ENCODE measurements at places on chromosomes 1 and 21.

GRCh38 chr21:31346256-31346821, 2.3 kb upstream of the TIAM1 start:
- DNase-seq, result no peak

DNA sequence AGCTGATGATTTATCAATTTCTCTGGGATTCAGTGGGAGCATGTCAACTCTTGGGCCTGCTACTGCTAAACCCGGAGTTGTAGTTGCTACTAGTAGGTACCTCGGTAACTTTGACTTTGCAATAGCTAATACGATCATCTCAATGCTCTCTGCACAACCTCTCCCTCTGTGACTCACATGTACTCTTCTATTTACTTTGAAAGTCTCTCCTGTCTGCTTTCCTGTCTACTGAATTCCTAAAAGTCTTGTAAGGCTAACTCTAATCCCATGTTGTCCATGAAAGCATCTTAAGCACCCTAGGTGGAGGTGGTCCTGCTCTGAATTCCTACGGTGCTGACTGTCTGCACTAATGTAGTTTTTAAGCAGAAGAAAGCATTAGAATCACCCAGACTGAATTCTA, 29.3 kb downstream of the SLC9C2 start:
- no peak for DNase-seq

DNA sequence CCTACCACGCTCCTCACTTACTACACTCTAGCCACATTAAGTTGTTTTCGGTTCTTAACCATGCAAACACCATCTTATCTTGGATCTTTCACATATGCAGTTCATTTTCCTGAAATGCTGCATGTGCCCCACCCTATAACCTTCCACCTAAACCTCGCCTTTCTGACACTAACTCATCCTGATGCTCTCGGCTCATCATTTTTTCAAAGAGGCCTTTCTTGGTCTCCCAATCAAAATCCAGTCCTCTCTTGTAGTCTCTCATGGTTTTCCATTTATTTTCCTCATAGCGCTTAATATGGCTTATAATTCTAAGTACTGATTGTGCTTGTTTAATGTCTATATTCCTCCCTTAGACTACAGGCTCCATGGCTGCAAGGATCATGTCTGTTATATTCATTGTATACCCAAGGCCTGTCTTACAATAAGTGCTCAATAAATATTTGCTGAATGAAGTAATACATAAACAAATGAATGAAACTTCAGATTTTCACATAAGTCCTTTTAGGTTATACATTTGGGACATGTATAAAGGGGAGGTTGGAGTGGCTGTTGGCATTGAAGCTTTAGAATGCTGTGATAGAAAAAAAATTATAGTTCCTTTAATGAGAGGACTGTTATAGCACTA, 79.2 kb upstream of the CDC42BPA start:
- no peak for DNase-seq

DNA sequence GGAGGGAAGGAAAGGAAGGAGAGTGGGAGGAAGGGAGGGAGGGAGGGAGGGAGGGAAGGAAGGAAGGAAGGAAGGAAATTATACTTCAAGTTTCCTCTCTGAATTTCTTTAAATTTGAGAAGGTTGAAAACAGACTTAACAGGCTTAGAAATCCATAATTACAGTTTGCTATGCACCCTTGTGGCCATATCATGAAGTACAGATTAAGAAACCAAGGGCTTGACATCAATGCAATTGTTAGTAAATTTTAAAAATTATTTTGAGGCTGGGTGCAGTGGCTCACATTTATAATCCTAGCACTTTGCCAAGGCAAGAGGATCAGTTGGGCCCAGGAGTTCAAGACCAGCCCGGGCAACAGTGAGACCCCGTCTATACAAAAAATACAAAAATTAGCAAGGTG, 14.4 kb downstream of the ANP32E start:
- DNase-seq, result peak; percentile 8

DNA sequence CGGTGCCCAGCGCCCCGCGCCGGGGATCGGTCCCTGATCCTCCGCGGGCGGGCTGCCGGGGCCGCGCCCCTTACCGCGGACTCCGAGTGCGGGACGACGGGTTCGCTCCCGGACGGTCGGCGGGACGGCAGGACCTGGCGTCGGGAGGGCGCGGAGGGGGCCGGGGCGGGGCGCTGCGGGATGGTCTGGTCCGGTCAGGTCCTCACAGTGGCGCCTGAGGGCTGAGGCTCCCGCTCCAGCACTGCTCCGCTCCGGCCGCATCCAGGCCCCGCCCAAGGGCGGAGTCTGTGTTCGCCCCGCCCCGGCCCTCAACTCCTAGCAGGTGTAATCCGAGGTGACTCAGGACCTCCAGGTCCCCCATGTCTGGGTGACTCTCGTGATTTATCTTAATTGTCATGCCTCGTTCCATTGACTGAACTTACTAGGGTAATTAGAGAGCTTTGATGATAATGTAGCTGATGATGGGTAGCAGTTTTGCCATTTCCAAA, at the start of gene RAB3B:
RAB3B (minus strand) TSS at position 223 of the 488 bp plus-strand sequence. CDS start 13,583 bp downstream, outside the sequence.
- DNase-seq, result peak; percentile 87

- no peak for DNase-seq
These were observed 37.7 kb upstream of the VN1R5 start for GRCh38 chr1:247218121-247218651.

- no peak for DNase-seq
These were observed 3.1 kb downstream of the TACSTD2 start for GRCh38 chr1:58573705-58574591.

GRCh38 chr1:173017792-173018191, 32.9 kb downstream of the TNFSF18 start:
- DNase-seq, result no peak

DNA sequence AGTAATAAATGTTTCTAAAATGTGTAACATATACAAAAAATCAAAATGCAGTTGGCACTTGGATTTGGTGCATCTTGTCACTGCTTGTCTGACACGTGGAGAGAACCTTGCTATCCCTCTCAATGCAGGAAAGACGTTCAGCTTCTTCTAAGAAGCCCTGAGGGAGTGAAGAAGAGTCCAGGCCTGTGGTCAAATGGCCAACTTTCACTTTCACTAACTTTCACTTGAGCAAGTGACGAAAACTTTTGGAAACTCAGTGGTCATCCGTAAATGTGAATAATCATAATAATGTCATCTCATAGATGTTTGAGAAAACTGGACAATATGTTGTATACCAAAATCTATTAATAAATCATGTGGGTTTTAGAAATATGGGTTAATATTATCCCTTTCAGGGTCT, 61.9 kb downstream of the ERG start:
- DNase-seq, result no peak

GRCh38 chr1:22275626-22276395, 132.9 kb upstream of the WNT4 start:
- DNase-seq, result peak; percentile 33

- DNase-seq, result no peak
These were observed 7.3 kb downstream of the F11R start for GRCh38 chr1:161013488-161014230.

DNA sequence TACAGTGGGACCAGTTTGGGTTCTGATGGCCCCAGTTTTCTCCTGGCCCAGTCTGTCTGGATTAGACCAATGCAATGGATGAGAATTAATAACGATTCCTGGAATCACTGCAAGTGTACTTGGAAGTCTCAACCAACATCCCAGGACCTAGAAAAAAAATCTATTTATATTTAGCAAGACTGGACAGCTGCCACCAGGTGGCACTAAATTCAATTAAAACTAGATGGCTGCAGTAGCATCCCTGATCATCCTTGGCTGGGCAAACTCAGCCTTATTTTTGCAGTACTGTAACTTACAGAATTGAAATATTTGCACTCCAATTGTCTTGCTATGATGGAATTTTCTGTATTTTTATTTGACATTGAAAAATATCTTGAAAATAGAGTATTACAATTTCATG, 165.7 kb downstream of the NCAM2 start:
- peak; percentile 72 for DNase-seq

GRCh38 chr1:53971718-53972117, 25.6 kb downstream of the LRRC42 start:
- no peak for DNase-seq

GRCh38 chr1:232456714-232457113, 173.2 kb downstream of the SIPA1L2 start:
- no peak for DNase-seq

DNA sequence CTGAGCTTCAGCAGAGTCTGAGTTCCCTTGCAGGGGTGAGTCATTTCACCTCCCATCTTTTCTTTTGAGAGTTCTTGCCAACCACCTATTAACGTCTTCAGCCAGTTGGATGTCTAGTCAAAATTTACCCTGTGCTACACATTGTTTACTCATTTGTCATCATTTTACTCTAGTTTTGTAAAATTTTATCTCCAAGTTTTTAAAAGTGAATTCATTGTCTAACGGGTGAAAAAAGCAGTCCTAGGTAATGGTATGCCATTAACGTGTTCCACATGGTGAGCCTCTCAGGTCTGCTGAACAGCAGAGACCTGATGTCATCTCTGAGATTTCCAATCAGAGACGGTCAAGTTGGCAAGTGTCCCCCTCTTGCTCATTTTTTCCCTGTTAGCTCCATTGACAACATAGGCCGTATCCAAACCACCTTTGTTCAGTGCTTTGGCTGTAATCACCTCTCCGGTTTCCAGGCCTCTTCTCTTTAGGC, 85.4 kb downstream of the TBX15 start:
- no peak for DNase-seq

DNA sequence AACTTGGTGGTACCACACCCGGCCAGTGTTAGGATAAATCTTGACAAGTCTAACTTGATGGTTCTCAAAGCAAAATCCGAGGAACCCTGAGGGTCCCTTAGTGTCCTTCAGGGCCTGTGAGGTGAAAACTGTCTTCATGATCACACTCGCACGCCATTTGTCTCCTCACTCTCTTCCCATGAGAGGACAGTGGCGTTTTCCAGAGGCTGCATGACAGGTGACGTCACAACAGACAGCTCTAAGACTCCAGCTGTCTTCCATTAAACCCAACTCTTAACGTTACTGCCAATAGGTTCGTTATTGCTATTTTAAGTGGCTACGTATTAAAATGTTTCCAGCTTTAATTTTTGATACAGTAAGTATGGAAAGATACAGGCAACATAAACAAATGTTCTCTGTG, 13.8 kb downstream of the CFAP74 start:
- no peak for DNase-seq

- no peak for DNase-seq
These were observed 2.6 kb downstream of the CTNNBIP1 start for GRCh38 chr1:9907441-9907840.

DNA sequence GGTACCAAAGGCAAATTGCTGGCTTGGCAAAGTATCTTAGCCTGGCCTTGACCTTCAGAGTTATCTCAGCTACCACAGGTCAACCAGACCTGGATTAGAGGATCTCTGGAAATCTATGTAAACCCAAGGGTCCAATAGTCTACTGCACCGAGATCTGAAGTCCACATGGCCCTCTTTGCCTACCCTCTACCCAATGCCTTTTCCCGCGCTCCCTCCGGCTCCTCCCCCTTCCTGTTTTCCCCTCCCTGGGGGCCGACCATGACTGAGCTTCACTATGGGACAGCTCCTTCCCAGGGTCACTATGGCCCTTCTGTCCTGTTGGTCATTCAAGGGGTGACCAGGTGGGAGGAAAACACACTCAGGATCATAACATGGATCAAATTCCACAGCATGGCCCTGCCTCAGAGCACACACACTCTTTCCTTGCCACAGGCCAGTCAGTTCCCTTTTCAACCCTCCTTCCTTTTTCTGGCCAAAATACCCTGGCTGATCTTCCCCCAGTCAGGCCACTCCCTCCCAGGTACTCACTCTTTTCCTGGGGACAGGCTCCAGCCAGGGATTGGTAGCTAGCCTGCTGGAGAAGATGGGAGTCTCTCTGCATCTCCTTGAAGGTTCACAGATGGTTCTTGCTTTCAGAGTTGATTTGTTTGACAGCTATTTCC, 19.1 kb upstream of the TMEM183A start:
- no peak for DNase-seq

DNA sequence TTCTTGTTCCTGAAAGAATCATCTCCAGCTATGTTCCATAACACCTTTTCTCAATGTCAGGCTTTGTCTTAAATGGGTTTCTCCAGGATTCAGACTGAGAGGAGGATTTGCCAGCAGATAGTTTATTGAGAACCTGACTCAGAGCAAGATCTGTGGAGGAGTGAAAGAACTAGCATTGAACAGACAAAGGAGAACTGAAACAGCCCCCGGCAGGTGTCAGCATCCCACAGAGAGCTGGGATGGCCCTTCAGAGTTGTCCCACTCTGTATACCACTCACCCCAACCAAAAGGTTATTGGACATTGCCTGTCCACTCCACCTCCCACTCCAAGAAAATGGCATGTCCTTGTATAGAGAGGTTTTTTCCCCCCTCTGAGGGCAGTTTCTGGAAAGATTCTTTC, 270.7 kb downstream of the PAPPA2 start:
- DNase-seq, result no peak

- no peak for DNase-seq
These were observed 682.4 kb upstream of the ADAMTS5 start for GRCh38 chr21:27649323-27649722.

DNA sequence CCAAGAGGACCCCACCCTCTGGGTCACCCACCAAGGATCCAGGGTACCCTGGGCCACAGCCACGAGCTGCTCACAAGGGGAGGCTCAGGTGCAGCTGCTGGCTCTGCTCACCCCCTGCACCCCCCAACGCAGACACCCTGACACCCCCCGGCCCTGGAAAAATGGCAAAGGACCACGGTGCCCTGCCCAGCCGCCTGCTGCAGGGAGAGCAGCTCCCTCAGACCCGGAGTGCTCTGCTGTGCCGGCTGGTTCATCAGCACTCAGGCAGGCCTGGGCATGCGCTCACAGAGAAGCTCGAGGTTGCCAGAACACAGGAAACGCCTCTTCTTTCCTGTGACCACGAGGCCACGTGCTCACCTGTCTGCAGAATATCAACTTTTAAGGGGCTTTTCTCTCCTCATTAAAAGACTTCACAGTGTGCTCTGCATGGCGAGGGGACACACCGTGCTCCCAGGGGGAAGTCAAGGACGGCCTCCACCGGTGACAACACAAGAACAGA, 4.3 kb upstream of the C1QTNF12 start:
- DNase-seq, result peak; percentile 57

GRCh38 chr1:172515927-172516326, 17.0 kb upstream of the SUCO start:
- no peak for DNase-seq

DNA sequence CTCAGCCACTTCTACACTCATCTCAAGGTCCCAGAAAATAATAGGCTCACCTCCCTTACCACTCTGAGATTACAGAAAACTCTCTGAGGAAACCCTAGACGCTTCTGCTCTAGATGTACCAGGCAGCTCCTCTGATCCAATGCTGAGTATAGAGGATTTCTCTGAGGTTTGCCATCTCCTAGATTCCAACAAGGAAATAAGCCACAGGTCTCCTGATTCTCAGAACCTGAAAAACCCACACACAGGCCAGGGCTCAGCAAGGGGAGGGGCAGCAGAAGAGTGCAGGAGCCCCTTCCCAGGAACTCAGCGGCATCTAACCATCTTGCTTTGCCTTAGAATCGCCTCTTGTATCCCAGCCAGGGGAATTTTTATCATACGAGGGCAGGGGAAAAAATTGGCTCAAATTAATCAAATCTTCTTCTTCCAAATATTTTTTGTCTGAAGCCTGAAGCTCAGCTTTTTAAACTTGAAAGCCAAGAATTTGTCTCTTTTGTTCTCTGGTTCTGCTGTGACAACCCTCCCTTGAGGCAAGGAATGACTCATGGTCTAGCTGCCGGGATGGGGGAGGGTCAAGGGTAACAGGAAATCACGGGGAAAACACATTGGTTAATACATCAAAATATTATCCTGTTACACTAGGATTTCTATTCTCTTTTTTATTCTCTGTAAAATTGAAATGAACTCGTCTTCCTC, 30.8 kb downstream of the GORAB start:
- no peak for DNase-seq
